ENCODE measurements at places on chromosomes 3 and 15.

DNA sequence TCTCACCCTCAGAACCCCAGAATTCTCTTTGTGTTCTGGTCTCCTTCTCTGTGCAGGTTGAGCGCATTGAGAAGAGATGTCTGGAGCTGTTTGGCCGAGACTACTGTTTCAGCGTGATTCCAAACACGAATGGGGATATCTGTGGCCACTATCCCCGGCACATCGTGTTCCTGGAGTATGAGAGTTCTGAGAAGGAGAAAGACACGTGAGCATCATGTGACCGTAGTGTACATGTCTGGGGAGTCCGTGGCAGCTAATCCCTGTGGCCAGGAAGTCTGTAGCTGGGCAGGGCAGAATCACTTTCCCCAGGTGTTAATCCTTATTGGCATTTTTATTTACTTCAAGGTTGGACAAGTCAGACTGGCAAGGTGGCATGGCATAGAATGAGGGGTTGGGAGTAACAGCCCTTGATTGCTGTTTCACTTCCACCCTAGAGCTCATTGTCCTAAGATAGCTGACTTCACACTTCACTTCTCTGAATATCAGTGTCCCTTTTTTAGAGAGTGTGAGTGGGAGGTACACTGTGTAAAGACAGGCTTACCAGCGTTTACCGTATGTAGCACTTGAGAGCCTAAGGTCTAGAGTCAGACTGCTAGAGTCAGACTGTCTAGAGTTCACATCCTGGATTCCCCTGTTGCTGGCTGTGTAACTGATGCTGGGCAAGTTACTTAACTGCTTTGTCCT, 4.4 kb downstream of the MTMR14 start:
- no peak for DNase-seq

DNA sequence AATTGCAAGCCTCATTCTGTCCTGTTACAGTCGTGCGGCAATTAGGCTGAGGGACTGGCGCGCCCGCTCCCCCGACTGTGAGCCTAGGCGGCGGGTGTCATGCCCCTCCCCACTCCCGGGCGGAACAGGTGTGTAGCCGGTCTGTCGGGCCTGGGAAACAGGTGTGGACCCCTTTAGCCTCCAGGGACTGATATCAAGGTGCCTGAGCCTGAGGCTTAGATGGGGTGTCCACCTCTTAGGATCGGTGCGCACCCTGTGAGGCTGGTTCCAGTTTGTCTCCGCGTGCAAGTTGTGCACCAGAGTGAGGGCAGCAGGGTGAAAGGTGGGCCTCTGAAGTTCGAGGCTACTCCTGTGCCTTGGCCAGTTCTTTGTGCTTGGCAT, 686 bp downstream of the VPS8 start:
- no peak for DNase-seq

GRCh38 chr3:15055019-15055557, 10.0 kb downstream of the MRPS25 start:
- peak; percentile 41 for DNase-seq

- no peak for DNase-seq
Observed at GRCh38 chr15:59524331-59524731, 86.3 kb downstream of the FAM81A start.

- no peak for DNase-seq
Observed at GRCh38 chr3:75042941-75043340, 428.5 kb upstream of the CNTN3 start.

GRCh38 chr3:137008131-137008530, 50.3 kb downstream of the IL20RB start:
- no peak for DNase-seq

DNA sequence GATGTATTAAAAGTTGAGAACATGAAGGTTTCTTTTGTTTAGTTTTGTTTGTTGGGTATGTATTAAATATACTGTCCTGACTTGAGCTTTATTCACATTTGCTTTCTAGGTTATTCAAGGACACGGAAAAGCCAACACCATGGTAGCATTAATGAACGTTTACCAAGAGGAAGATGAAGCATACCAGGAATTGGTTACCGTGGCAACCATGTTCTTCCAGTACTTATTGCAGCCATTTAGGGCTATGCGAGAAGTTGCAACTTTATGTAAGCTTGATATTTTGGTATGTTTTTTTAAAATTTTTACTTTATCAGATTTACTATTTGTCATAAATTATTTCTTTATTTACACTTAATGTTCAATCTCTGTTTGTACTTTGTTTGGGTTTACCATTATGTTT, 3.6 kb downstream of the WHAMM start:
- peak; percentile 42 for DNase-seq

DNA sequence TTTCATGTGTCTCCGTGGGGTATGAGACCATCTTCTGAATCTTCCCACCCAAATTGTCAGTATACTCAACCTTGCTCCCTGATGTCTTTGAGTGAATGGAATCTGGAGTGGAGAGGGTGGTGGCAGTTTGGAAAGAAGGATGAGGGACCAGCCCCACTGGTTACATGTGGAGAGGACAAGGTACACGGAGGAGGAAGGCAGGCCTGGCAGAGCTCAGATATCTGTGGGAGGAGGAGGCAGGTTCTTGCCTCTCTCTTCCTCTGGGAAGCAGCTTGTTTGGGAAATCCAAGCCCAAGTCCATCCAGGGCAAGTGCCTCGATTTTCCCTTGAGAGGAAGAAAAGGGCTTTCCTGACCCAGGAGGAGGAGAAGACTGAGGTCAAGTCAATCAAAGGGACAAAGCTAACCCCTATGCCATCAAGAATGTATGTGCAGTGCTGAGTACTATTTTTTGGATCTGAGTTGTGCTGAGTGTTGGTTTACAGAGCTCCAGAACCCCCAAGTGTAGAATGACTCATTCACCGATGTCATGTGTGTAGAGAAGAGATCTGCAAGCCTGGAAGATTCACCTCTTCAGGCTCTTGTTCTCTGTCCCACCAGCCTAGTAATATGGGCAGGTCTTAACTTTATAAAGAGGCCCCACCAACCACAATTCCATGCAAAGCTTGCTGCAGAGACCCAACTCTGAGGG, 19.8 kb upstream of the LOXL1 start:
- no peak for DNase-seq

DNA sequence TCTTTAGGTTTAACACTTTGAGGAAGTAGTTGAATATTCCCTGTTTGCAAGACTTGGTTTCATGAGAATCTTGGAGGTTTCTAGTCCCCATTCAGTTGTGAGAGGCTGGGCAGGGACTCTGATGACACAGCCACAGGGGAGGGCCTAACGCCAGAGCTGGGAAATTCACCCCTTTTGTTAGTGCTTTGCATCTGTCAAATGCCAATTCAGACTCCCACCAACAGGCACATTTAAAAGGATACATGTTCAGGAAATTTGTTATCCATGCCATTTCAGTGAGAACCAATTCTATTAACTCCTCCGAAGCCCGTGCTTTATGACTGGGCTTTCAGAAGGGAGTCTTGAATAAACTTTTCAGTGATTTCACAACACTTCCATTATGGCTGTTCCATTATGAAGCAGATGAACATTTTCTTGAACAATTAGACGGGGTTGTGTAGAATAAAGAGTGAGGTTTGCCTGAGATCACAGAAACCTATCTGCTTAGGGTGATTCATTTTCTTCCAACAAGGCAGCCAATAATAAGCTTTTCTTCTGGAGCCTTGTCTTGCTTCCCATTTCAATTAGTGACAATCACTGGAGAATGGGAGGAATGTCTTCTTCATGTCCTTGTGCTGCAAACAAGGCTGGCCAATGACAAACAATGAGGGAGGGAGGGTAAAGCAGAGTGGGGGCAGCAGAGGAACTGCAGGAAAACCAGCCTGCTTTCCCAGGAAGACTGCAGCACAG, 90.6 kb downstream of the SOX14 start:
- no peak for DNase-seq

- peak; percentile 11 for DNase-seq
Observed at GRCh38 chr3:139455855-139456254, 20.5 kb downstream of the RBP2 start.

DNA sequence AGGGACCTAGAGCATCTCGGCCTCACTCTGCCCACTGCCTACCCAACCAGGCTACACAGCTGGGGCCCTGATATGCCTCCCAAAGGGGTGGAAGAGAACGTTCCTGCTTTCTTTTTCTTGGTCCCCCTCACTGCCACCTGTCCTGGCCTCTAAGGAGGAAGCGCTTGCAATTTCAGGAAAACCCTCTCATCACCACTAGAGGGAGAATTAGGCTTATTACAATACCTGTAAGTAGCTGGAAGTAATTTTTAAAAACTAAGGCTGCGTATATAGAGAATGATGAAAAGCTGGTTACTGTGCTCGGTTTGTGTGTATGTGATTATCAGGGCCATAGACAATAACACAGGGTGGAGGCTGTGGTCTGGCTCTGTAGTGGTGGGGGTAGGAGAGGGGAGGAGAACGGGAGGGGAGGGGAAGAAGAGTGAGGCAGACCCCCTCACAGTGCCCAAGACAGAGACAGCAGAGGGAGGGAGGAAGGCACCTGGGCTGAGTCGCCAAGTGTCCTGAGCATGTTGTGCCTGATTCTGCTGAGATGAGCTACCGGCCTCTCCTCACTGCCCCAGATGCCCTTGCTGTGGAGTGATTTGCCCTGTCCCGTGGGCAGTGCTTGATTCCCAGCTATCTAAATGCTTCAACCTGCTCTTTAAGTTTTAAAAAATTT, 3.3 kb downstream of the GABRG3 start:
- peak; percentile 7 for DNase-seq

GRCh38 chr15:70775160-70775559, 11.8 kb upstream of the UACA start:
- DNase-seq: no peak

- DNase-seq: peak; percentile 36
Observed at GRCh38 chr15:74320352-74321247, 46.8 kb downstream of the CYP11A1 start.

GRCh38 chr3:167032267-167032876, 347.7 kb downstream of the ZBBX start:
- DNase-seq: peak; percentile 27

DNA sequence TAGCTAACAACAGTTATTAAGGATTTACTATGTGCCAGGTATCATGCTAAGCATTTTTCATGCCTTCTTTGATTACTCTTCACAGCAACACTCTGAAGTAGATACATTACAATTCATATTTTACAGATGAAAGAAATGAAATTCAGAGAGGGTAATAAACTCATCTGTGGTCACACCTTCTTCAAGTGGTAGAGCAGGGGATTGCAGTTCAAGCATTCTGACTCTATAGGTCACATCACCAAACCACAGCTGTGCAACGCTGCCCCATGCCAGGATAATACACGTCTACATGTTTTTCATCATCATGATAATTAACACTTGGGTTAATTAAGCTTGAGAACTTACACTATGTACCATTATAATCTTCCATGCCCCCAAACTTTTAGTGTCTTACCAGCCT, 98.5 kb downstream of the LRRC3B start:
- DNase-seq: no peak

DNA sequence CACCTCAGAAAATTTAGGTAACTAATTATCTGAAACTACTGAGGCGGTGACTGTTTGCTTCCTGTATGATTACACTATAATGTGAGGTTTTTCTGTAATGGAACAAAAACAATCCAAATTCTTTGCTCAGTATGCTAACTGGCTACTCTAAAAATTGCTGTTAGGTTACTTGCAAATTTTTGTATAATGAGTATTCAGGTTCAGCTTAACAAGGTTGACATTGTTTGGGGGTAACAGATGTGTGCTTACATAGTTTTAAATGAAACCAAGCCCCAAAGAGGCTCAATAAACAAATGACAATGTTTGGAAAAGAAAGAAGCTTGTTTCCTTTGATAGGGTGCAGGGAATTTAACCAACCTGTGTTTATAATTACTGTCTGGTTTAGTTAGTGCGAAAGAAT, 414.5 kb upstream of the MDFIC2 start:
- DNase-seq: no peak
